ENCODE measurements at places on chromosomes 2 and 18.

DNA sequence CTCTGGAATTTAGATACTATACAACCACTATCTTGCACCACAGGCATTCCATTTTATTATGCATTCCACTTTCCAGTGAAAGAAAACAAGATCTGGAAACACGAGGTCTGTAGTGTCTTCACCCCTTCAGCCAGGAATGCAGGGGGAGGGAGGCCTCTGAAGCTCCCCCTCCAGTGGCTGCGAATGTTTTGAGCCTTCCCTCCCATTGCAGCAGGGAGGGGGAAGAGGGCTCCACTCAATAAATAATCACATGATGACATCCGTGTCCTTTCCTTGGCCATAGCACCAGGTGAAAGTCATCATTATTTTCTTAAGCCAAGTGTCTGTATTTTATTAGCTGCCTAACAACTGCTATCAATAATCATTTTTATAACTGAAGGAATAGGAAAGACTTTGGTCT is 38.6 kb downstream of the ALPK2 start:
- no peak for DNase-seq

GRCh38 chr2:47269316-47270232 is 114.5 kb upstream of the STPG4 start:
- DNase-seq = no peak

- DNase-seq = no peak
Measured at GRCh38 chr2:31888550-31888949, 122.3 kb downstream of the MEMO1 start.

GRCh38 chr2:222828572-222828971 is 32.3 kb upstream of the ACSL3 start:
- DNase-seq = no peak

GRCh38 chr2:96553176-96553956 is 16.8 kb downstream of the ARID5A start:
- no peak for DNase-seq

- no peak for DNase-seq
Measured at GRCh38 chr18:58242968-58243367, 198.9 kb downstream of the NEDD4L start.

DNA sequence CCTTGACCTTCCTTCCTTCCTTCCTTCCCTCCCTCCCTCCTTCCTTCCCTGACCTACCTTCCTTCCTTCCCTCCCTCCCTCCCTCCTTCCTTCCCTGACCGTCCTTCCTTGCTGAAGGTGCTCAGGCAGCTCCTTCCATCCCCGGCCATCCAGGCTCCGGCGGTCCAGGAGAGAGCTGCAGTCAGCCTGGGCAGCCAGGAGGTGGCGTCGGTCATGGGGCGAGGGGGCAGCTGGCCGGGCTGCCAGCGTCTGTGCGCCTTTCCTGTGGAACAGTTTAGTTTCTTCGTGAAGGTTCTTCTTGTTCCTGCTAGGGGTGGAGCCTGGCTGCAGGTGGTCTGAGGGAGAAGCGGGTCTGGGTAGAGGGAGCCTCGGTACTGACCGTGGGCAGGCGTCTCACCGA is 15.7 kb downstream of the GPR35 start:
- DNase-seq = no peak

- DNase-seq = no peak
Measured at GRCh38 chr2:196336715-196337114, 165.3 kb upstream of the STK17B start.

GRCh38 chr2:19747310-19748072 is 154.3 kb downstream of the TTC32 start:
- DNase-seq = no peak

- no peak for DNase-seq
Measured at GRCh38 chr2:209614690-209615369, 156.8 kb upstream of the UNC80 start.

DNA sequence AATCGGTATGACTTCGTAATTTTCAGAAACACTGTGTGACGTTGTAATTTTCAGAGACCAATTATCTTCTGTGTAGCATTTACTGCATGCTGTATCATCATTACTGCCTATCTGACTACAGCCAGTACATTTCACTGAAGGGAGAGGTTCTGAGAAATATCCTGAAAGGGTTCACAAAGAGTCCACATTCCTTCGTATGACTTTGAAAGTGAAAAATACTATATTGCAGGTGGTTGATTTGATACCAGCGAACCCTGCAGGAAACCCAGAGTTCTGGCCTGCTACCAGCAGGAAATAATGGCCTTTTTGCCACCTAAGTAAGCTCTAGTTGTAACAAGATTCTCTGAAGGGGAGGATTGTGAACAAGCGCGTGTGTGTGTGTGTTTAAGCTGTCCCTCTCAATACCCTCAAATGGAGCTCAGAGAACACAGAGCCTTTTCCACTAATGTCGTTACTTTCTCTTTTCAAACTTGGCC is 155.5 kb downstream of the ARHGAP28 start:
- no peak for DNase-seq

DNA sequence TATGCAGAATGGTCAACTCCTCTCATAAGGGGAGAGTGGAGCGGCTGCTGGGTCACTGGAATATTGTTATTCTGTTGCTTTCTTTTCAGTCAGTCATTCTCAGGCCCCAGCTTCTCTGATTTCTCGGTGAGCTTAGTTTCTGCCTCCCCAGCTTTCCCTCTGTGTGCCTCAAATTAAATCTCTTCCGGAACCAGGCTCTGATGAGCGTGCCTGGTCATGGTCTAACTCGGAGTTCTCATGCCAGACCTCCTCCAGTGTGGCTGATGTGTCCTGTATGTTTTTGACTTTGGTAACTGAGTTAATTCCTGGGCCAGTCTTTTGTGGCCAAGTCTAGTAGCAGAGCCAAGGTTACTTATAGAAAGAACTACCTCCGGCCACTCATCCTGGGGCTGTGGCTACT is 4.9 kb upstream of the STK11IP start:
- DNase-seq = no peak

GRCh38 chr2:27920148-27920885 is 29.8 kb downstream of the BABAM2 start:
- DNase-seq = no peak

DNA sequence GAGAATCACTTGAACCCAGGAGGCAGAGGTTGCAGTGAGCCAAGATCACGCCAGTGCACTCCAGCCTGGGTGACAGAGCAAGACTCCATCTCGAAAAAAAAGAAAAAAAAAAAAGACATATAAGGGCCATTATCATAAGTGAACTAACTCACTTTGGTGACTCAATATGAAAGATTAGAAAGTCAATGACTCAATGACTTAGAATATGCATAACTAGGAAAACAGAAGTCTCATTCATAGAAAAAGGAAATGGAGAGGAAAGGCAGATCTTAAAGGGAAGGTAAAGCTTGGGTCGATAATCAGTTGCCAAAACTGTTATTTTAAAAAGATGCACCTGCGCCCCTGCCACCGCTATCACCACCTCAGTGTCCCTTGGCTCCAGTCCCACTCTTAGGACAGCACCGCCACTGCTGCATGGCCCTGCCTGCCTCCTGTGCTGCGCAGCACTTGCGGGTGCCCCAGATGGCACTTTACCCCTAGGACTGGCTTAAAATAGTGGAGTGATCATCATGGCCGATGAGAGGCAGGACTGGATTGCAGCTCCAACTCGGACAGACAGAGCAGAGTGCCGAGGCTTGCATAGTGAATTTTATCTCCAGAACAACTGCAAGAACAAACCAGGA is 54.7 kb downstream of the INO80D start:
- no peak for DNase-seq

- no peak for DNase-seq
Measured at GRCh38 chr2:105396254-105397024, 2.4 kb downstream of the FHL2 start.

DNA sequence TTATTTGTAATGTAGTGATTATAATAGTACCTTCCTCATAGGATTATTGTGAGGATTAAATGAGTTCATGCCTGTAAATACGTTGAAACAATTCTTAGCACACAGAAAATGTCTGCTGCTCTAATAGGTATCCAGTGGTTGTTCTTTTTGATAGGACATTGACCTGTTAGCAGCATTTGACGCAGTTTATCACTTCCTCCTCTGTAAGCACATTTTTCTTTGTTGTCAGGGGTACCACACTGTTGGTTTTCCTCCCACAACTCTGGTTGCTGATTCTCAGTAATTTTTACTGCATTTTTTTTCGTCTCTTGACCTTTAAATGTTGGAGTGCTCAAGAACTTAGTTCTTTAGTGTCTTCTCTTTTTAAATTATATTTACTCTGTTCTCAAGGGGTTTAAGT is 15.4 kb downstream of the PPM1B start:
- DNase-seq = no peak

- no peak for DNase-seq
Measured at GRCh38 chr18:63286926-63287325, 32.6 kb downstream of the BCL2 start.

DNA sequence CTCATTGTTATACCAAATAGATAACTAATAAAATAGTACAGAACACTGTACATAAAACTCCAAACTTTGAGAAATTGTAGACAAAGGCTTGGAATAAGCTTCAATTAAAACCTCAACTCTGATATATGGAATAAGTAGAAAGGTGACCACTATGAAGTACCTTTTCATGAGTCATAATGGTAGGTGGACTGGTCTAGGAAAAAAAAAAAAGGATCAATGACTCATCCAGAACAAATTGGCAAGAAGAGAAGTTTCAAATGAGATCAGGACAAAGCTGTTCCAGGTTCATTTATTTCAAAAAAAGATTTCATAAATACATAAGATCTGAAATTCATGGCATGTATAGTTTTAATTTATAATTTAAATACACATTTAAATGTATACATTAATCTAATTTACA is 769.7 kb downstream of the SUCLG1 start:
- no peak for DNase-seq

DNA sequence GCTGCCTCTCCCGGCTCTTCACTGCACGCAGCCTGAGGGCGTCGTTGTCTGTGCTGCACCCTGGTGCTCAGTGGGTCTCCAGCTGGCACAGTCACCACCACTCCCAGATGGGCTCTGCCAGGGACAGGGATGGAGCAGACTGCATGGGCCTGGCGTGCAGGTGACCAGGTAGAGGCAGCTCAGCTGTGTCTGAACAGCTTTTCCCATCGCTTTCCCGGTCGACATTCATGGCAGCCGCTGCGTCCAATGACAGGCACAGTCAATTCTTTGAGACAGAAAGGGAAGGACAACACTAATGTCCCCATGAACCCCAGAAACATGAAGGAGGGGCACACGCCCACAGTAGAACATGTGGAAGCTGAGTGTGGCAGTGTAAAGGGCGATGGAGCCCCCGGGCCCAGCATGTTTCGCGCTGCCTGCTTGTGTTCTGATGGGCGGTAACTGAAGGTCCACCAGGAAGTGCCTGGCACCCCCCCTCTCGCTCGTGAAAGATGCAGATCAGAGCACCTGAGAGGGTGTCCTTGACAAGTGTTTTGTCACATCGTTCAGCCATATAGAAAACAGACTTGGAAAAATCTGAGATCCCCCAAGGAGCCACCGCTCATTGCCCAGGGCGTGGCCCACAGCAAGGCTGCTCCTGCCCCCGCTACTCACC is 122.4 kb downstream of the NFATC1 start:
- DNase-seq = no peak

GRCh38 chr2:221454459-221455105 is 117.5 kb downstream of the EPHA4 start:
- no peak for DNase-seq

DNA sequence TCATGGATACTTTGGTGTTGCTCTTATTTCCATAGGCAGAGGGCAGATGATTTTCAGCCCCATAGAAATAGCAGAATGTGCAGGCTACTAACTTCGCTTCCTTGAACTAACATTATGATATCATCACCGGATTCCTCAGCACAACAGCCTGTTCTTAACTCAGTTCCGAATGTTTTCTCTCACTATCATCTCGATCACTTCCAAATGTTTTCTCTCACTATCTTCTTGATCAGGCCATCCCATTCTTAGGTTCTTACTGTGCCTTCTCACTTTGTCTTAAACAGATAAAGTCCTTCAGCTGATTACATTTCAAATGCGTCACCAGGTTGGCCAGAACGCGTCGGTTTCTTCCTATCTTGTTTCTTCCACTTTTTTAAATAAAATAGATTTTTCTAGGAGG is 11.4 kb upstream of the MBD2 start:
- no peak for DNase-seq
